ENCODE measurements at places on chromosomes 2 and 18.

DNA sequence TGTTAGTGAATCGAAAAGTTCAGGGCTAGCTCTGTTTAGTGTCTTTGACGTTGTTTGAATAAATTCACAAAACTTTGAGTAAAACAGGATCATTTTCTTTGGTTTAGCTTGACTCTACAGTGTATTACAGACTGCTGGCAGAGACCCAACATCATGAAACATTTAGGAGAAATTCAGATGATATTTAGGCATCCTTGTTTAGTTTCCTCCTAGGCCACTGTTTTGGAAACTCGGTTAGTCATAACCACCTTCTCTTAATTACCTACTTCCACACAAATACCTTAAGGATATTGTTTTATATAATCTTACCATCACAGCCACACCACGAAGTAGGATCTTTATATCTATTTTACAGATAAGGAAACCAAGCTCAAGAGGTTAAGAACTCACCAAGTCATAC is 7.8 kb downstream of the LIMS1 start:
- no peak for DNase-seq

DNA sequence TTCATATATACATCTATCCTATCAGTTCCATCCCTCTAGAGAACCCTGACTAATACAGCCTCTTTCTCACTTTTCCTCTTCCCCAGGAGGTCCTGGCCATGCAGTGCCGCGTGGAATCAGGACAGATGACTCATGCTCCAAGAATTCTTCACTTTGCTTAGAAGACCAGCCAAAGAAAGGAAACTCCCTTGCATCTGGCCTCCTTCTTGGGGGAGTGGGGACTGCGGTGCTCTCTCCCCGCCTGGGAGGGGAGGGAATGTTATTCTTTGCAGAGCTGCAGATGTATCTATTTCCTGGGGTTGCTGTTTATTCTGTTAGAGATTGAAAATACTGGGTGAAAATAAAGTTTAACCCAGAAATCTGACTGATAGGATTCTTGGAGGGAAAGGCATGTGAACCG is 111.5 kb upstream of the SH3BP4 start:
- no peak for DNase-seq

DNA sequence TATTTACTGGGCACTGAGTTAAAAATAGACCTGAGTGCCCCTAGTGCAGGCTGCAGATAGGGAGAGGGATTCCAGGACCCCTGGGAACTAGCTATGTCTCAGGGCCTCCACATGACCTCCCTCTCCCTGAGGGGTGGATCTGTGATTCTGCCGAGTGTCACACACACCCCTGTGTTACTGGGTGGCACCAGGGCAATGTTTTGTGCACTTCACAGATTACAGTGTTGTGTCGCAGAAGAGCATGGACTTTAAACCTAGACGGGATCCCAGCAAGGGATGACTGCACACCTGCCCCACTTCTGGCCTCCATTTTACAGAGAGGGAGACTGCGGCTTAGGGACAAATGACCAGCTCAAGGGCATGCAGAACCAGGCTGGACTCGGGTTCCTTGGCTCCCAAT is 65.6 kb downstream of the ZFP36L2 start:
- DNase-seq, result no peak

DNA sequence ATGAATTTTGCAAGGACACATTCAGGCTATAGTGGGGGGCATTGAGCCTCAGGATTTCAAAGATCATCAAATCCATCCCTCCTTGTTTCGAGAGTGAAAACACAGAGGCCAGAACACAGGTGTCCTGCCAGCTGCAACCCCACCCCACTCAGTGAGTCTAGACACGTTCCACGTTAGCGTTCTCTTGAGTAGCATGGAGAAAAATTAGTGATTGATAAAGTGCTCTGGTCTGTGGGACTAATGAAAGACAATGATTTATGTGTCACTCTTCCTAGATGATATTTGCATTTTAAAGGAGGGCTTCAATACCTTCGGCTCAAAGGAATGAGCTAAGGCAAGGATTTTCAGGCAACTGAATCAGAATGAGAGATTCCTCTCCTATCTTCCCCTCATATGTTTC is 43.8 kb downstream of the SLC4A3 start:
- DNase-seq, result no peak

DNA sequence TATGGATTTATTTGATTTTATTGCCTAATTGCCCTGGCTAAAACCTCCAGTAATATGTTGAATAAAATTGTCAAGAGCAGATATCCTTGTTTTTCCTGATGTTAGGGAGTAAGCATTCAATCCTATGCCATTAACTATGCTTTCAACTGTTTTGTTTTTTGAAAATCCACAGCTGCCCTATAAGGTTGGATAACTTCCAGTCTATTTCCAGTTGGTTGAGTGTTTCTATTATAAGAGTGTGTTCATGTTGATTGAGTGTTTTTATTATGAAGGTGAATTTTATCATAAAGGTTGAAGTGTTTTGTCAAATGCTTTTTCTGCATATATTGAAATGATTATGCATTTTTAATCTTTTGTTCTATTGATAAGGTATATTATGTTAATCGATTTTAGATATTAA is 149.9 kb upstream of the SCN7A start:
- no peak for DNase-seq
